ENCODE measurements at places on chromosomes 1 and 21. TPM values are rescaled to one million over a fixed set of nuclear protein-coding genes. Genes with fewer than 3 reads are reported as not detected.

DNA sequence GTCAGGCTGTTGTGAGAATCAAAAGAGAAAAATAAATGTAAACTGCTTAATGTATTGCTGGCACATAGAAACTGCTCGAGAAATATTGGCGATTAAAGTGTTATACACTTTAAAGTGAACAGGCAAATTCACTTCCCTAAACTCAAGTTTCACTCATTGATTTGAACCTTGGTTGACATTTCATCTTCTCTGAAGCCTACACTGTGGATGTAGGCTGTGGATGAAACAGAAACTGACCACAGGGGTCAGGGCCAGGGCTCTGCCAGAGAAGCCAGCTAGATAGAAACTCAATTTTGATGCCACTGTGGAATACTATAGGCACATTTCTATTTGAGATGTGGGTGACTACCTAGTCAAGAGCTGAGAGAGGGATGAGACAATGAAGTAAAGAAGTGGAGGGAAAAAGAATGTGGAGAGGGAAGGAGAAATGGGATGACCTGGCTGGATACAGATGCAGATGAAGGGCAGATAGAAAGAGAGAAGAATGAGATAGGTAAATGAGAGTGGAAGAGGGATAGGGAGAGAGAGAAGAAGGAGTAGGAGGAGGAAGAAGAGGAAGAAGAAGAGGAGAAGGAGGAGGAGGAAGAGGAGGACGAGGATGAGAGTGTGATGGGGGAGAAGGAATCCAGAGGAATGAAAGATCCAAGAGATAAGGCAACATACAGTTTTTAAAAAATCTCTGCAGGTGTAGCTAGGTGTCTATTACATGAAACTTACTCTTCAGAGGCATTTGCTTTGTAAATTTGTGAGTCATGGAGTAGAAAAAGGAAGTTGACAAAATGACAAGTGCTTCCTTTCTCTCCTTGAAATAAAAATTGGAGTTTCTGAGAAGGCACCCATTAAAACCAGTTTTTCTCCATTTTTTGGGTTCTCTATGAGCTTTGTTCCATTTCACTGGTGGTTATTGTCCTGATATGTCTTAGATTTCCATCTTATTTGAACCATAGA lies 17.4 kb upstream of the CD1D start:
- no peak for DNase-seq

GRCh38 chr1:30928789-30929134 lies 20.2 kb upstream of the SDC3 start:
- no peak for DNase-seq

DNA sequence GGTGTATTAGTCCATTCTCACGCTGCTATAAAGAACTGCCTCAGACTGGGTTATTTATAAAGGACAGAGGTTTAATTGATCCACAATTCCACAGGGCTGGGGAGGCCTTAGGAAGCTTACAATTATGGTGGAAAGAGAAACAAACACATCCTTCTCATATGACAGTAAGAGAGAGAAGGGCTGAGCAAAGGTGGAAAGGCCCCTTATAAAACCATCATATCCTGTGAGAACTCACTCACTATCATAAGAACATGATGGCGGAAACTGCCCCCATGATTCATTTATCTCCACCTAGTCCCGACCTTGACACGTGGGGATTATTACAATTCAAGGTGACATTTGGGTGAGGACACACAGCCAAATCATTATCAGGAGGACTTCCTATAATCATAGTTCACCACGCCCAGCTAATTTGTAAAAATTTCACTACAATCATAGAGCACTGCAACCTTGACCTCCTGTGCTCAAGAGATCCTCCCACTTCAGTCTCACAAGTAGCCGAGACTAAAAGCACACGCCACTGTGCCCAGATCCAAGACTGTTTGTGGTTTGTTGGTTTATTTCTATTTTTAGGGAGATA lies 164.9 kb downstream of the RERE start:
- no peak for DNase-seq

- DNase-seq, result no peak
These were observed 710 bp upstream of the SLC30A1 start for GRCh38 chr1:211579440-211580302.

- DNase-seq, result peak; percentile 32
These were observed 59.2 kb downstream of the IVNS1ABP start for GRCh38 chr1:185257950-185258208.

DNA sequence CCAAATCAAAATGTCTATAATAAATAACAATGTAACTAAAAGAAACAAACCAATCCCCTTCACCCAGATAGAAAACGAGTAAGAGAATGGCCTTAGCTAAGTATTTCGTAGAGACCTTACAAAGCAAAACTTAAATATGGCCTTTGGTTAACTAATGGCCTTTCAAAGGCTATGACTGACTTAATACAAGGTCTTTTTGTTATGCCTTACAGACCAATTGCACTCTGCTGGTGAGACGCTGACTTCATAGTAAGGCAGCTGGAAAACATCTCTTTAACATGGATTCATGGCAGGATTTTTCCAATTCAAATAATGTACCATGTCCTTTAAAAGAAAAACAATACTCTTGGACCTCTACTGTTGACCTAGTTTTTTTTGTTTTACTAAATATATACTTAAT lies 15.8 kb upstream of the TBCE start:
- no peak for DNase-seq

SYCP1 gene
- not detected for total RNA-seq

PRELP gene
- 1.4 TPM for total RNA-seq
